Glutamatergic neuron (in vitro differentiated cells): ENCODE measurements at places on chromosomes 11 and 22.

DNA sequence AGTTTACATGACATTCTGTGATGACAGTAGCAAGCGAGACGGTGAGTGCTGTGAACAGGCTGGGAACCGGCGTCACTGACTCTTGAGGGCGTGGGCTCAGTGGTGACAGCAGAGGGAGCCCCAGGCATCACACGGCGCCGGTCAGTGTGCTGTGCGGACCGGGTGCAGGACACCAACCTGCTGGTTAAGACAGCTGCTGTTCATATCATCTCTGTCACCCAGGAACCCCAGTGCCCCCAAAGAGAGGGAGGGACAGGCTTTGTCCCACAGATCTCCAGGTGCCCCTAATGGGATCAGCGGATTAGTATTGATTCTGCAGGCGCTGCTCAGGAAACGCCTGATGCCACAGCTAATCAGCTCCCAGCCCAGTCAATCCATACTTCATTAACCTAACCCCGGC lies 18.4 kb downstream of the B3GAT1 start:
- peak; percentile 74 for DNase-seq

- DNase-seq: peak; percentile 15
Measured at GRCh38 chr11:121418625-121419114, 33.4 kb upstream of the SORL1 start.

GRCh38 chr11:109956124-109956793 lies 136.9 kb upstream of the ZC3H12C start:
- no peak for DNase-seq

DNA sequence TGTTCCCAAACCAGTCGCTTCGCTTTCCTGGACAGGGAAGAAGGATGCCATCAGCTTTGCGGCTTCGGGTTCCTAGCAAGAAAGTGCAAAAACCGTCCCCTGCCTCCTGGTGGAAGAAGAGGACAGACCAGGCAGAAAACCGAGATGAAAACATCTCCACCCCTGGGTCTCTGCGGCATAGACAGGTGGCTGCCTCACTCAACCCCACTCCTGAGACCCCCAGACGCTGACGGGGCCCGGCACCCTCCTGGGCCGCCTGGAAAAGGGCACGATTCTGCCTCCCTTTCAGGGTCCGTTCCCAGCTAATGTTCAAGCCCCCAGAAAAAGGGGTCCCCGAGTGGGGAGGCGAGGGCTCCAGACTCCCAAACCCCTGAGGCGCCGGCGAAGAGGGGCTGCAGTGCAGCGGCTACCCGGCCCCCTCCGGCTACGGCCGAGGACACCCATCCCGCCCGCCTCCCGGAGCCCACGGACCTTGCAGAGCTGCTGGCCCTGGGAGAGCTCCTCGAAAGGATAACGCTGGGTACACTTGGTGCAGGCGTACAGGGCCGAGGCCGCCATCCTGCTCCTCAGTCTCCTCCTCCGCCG lies 569 bp downstream of the FAM76B start:
- peak; percentile 67 for DNase-seq

- no peak for DNase-seq
Measured at GRCh38 chr11:85385111-85385510, 242.0 kb downstream of the DLG2 start.

DNA sequence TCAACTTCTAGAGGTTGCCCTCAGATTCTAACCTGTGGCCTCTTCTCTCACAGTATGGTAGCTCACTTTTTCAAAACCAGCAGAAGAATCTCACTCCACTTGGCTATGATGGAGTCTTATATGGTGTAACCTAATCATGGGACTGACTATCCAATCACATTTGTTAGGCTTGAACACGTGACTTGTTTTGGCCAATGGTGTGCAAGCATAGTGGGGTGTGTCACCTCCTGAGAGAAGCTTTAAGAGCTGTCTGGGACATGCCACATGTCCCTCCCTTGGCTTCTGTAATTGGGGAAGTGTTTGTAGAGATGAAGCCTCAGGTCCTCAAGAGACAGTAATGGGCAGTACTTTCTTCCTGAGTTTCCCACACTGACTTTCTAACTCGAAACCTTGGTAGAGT lies 12.8 kb upstream of the SMIM38 start:
- DNase-seq: no peak

- no peak for DNase-seq
Measured at GRCh38 chr11:123072332-123072761, 10.4 kb upstream of the HSPA8 start.

DNA sequence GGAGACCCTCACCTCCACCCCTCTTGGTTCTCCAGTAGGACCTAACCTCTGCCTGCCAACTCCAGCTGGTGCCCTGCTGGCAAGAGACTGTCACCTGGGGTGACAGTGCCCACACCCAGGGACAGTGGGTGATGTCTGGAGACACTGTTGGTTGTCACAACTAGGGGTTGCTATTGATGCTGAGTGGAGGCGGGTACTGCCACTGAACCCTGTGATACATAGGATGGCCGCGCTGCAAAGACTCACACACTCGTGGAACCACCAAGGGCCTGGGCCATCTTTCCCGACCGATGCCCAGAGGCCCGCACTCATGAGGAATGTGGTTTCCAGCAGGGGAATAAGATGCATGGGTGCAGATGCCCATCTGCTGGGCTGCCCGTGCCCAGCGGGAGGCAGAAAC lies 143.2 kb downstream of the SHANK2 start:
- DNase-seq: no peak

- DNase-seq: no peak
Measured at GRCh38 chr22:30755759-30756124, 61.1 kb downstream of the OSBP2 start.

DNA sequence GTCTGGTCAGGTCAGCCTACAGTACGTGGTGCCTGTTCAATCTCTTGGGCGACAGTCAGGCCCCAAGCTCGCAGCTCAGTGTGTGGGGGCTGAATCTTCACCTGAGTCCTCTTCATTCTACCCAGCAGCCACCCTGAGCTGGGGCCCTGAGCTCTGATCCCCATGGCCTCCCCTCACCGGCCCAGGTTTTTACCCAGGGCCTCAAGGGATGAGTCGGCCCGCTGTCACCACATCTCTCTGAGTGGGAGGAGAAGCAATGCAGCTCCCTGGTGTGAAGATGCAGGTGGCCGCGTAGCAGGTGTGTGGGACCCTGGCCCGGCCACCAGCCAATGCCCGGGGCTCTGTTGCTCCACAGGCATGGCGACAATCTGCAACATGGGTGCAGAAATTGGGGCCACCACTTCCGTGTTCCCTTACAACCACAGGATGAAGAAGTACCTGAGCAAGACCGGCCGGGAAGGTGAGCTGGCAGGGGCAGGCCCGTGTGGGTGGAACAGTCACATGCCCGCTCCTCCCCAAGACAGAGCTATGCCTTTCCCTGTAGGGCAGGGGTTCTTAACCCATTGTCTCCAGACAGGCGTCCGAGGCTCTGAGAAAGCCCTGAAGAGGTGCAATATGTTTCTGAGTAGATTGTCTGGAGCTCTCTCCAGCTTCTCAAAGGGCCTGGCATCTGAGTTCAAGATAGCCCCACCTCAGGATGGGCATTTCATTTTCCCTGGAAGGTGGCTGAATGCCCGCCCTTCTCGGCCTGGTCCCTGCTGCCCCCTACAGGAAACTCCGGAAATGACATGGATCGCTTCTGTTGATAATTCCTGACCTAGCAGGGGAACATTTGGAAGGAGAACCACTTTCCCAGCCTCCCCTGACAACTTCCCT lies 26.9 kb downstream of the POLR3H start:
- DNase-seq: peak; percentile 85

DNA sequence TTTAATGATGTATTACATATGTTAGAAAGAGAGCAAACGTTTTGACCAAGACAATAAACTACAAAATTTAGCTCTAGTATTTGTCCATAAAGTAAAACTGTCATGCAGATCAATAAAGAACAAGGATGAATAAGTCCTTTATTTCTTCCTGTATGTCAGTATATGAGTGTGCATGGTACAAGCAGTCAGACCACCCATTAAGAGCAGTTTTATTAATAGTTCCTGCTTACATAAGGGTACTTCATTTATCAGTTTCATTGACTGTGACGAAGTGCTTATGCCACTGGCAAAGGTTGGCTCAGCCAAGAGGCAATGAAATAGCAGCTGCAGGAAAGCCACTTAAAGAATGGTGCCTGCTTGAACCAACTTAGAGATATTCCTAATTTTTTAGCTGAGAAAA lies 913.0 kb upstream of the CNTN5 start:
- DNase-seq: no peak

DNA sequence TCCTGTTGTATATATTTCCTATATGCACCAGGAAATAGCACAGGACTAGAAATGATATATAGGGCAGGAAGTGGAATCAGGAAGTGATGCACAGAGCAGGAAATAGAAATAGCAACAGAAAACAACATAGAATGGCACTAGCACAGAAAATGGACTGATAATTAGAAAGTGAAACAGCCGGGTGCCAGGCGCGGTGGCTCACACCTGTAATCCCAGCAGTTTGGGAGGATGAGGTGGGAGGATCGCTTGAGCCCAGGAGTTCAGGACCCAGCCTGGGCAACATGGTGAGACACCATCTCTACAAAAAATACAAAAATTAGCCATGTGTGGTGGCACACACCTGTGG lies 10.0 kb upstream of the RELT start:
- no peak for DNase-seq

GRCh38 chr11:95254716-95255115 lies 23.7 kb upstream of the SESN3 start:
- no peak for DNase-seq

- DNase-seq: no peak
Measured at GRCh38 chr11:75373201-75373600, 21.7 kb upstream of the ARRB1 start.

DNA sequence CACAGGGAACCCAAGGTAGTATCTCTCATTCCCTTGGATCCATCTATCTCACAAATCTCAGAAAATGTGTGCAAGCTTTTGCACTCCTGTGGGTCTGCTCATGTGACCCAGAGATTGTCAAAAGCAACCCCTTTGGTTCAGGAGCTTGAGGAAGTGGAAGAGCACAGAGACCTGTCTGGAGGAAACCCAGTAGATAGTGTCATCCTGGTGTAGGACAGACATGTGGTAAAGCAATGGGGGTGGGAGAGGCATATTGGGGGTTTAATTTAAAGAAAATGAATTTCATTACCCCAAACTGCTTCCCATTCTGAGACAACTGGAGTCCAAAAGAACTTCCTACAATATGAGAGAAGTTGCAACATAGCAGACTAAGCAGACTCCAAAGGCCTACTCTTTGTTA lies 5.8 kb upstream of the MS4A14 start:
- DNase-seq: no peak

- no peak for DNase-seq
Measured at GRCh38 chr22:44454113-44454769, 43.8 kb downstream of the RTL6 start.

DNA sequence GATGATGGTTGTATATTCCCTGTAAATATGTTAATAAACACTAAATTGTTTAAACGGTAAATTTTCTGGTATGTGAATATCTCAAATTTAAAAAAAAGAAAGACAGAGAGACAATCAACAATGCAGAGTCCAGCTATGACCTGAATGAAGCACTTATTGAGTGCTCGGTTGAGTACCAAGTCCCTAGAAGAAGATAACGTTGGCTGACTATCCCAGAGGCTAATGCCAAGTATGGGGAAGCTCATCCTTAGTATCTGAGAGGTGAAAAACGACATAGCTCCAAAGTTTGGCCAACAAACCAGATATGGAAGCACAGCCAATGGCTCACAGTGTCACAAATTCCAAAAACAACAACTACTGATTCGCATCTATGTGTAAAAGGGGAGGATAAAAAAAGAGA lies 71.3 kb downstream of the RSF1 start:
- DNase-seq: no peak

DNA sequence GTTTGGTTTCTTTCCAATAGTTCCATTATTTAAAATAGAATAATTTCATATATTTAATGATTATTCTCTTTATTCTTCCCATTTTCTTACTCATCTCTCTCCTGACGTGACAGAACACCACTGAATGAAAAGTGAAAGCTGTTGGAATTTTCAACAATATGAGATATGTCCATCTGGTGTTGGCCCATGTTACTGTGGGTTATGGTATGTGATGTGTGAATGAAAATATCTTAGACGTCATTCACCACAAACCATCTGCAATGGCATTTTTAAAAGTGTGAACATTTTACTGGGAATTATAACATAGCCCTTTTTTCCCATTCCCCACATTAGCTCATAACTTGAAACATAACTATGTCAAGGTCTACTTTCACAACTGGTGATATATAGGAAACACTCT lies 11.3 kb upstream of the OR5M1 start:
- no peak for DNase-seq

DNA sequence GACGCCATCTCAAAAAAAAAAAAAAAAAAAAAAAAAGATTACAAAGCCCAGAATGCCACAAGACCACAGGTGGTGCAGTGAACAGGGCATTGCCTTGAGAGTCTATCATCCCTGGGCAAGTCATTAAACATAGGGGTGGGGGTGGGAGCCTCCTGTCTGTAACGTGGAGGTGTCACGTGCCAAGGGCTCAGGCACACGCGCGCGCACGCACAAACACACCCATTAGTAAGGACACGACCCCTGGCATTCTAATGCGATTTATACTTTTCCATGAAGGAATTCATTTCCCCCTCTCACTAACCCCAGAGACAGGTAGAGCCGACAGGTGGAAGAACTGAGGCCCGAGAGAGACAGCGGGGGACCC lies 5.8 kb upstream of the GCAT start:
- no peak for DNase-seq

DNA sequence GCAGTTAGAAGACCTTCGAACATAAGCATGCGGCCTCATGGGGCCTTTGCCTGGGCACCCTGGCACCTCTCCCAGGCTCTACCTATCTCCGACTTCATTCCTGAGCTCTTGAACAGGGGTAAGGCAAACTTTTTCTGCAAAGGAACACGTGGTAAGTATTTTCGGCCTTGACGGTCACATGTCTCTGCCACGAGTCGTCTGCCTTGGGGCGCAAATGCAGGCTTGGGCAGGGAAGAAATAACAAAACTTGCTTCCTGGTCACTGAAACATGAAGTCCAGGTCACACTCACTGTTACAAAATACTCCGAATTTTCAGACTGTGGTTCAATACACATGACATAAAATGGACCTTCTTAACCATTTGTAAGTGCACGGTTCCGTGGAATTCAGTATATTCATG lies 3.4 kb upstream of the ASCL2 start:
- no peak for DNase-seq

GRCh38 chr11:94766713-94767206 lies 1.4 kb upstream of the AMOTL1 start:
- DNase-seq: no peak

DNA sequence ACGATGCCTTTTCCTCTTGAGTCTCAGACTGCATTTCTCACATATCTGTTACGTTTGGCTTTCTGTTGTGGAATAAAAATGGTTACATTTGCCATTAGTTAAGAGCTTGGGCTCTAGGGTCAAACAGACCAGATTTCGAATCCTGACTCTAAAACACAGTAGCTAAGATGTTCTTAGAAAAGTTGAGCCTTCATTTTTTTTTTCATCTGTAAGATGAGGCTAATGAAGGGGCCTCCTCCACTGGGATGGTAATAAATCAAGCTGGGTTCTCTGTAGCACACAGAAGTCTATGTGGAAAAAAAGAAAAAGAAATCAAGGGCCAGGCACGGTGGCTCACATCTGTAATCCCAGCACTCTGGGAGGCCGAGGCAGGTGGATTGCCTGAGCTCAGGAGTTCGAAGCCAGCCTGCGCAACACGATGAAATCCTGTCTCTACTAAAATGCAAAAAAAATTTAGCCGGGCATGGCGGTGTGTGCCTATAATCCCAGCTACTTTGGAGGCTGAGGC lies 49.9 kb upstream of the CAPRIN1 start:
- DNase-seq: no peak

GRCh38 chr11:40104941-40105550 lies 1354.4 kb downstream of the LRRC4C start:
- no peak for DNase-seq

- DNase-seq: no peak
Measured at GRCh38 chr11:1370186-1371025, 19.3 kb upstream of the BRSK2 start.

- no peak for DNase-seq
Measured at GRCh38 chr22:18144105-18144504, 5.9 kb upstream of the USP18 start.
